Type B pancreatic cell (in vitro differentiated cells): ENCODE measurements at places on chromosomes 16 and 17. TPM values are rescaled to one million over a fixed set of nuclear protein-coding genes. Genes with fewer than 3 reads are reported as not detected.

GRCh38 chr17:76537288-76537577 is 276 bp downstream of the CYGB start:
- DNase-seq, result no peak

DNA sequence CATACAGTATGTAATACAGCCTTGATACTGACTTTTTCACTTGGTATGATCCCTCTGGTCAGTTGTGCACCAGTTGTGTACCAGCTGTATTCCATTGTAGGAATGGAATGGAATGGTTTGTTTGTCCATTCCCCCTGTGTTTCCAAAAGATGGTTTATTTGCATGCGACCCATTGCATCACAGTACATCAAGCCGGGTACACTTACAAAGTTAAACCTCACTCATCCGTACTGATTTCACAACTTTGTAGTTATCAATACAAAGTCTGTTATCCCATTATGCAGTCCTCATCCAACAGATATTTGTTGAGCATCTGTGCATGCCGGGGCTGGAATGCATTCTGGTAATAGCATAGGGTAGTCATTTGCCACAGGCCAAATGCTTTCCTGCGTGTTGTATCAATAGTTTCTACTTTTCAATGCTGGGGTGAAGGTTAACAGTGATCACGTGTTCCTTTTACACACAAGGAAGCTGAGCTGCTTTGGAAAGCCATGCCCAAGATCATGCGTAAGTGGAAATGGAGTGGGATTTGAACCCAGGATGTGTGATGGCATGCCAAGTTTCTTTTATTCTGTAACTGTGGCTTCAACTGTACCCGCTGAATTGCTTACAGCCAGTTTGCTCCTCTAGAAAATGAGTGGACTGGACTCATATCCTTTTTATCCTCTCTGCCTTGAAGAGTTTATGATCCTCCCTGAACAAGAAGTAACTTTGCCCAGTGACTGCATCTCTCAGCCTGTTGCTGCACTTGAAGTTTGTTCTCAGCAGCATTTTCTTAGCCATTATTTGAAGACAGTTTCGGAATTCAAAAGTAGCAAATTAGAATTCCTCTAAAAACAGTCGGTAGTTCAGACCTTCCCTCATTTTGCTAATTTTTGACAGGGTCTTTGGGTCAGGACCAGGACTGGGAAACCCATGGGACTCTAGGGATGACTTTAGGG is 228.5 kb downstream of the CCDC182 start:
- no peak for DNase-seq

DNA sequence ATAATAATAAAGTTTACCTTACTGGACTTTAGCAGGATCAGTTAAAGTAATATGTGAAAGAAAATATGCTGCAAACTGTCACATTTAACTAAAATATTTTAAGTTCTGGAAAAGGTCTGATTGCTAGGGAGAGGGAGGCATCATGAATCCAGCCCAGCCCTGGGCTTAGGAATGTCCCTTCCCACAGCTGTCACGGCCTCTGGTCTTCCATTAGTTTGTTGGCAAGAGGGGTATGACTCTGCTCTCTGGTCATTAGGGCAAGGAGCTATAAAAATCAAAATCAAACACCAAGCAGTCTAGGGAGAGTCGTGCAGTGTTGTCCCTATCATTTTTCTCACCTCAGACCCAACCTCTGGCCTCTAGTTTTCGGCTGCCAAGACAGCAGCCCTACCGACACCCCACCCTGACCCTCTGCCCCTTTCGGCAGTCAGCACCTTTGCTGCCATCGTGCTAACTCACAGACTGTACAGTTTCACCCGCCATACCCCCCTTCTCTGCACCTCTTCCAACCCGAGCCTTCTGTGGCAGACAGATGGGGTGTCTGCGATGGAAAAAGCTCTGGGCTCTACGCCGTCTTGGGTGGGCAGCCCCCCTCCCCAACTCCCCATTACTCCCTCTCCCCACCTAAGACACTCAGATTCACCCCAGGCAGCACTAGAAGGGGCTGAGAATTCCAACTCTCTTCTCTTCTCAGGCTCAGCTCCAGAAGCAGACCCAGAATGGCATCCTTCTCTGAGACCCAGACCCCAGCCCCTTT is 41.4 kb downstream of the NEUROD2 start:
- DNase-seq, result no peak

GRCh38 chr16:14586637-14587305 is 43.3 kb downstream of the PARN start:
- no peak for DNase-seq

GRCh38 chr16:19020689-19021088 is 37.0 kb downstream of the TMC7 start:
- DNase-seq, result no peak

DNA sequence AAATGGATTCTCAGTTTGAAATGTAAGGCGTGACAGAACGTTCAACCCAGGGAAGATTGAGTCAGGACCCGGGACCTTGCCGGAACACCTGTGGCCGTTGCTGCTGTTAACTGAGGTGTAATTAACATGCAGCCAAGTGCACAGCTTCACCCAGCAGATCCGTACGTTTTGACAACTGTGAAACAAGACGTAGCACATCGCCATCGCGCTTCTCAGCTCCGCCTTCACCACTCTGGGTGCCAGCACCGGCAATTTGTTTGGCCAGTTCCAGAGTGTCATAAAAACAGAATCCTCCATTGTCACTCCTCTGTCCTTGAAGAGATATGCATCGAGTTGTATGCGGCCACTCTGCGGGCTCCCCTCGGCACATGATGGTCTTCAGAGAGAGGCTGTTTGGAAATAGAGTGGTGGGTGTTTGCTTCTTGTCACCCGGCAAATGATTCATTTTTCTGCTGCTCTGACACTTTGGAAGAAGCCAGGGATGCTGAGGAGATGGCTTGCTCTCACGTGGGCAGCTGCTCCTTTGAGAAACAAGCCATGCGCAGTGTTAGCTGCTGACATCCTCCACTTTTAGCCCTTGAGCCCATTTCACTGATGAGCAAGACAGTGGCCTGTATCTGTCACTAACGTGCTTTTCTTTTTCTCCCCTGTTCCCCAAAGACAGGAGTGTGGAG is 22.6 kb downstream of the NAA60 start:
- DNase-seq, result no peak

DNA sequence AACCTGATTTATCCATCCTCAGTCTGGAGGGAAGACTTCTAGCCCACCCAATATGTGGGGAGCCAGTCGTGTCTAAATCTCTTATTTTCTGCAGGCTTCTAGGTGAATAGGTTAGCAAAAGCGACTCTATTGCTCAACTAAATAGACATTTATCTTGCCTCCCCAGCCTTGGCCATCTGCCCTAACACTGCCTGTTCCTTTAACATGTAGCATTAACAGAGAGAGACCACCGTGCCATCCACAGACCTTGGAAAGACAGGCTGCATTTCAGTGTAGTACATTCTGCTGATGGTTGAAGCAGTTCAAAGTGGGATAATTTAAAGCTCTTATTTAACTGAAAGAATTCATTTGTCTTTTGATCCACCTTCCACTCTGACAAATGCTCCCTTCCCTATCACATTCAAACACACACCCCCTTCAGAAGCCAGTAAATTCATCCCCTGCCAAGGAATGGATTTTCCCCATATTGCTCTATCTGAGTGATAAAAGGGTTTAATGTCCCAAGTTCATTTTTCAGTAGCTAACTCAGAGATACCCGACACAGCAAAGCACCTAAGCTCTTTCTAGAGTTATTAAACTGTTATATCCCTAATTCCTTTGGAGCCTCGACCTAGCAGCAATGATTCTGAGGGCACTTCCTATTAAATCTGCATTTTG is 58.1 kb upstream of the COX10 start:
- DNase-seq, result no peak

LPO gene
- not detected in 2 replicates for total RNA-seq

OTOP2 gene
- 0.12 TPM in 1 of 2 replicates, not detected in the other for total RNA-seq

SLC47A1 gene
- 1.2 and 5.9 TPM in 2 replicates for total RNA-seq

EXOC7 gene
- 171 and 201 TPM in 2 replicates for total RNA-seq
